ENCODE measurements at places on chromosomes 2 and 18.

DNA sequence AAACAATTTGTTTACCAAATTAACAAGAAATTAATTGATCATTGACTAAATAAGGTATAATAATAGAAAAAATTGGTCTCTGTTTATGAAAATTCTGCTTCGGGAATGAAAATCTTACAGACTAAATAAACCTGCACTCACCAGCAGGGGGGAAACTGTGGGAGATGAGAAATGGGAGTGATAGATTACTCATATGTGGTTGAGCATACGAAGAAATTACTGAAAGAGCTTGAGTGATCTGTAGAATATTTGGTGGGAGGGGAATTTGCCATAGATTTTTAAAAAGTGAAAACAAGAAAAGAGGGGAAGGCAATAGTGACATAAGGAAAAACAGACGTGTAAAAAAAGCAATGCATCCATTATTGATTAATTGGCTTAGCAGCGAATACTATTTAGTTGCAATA, 2.2 kb downstream of the HMSD start:
- DNase-seq = no peak

- DNase-seq = no peak
Measured at GRCh38 chr2:238267341-238267710, 21.1 kb downstream of the PER2 start.

DNA sequence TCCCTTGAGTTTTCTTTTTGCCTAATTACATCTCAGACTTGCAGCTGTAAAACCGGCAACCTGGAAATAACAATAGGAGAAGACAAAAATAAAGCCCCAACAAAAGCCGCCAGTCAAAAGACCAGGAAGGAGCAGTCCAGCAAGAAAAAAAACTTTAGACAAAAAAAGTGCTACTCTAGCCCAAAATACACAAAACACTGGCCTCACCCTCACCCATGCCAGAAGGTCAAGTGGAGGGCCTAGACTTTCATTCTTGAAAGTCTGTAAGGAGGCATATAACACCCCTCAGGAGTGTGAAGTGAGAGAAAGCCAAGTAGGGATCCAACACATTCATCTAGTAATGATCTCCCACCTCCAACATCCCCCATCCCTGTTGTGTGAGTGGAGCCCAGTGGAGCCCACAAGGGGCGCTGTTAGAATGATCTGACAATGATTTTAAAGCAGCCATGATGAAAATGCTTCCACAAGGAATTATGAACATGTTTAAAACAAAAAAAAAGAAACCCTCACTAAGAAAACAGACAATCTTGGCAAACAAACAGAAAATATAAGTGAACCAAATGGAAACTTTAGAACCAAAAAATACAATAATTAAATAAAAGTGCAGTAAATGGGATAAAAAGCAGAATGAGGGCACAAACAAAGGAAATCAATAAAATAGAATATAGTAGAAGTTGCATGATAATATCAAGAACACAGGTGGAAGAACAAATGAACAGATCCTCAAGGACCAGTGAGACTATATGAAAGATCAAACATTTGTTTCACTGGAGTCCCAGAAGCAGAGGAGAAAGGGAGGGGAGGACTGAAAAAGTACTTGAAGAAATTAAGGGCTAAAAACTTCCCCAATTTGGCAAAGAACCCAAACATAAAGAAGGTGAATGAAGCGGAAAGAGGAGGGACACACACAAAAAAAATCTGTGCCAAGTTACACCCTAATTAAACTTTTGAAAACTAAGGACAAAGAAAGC, 23.9 kb downstream of the SESTD1 start:
- DNase-seq = no peak

DNA sequence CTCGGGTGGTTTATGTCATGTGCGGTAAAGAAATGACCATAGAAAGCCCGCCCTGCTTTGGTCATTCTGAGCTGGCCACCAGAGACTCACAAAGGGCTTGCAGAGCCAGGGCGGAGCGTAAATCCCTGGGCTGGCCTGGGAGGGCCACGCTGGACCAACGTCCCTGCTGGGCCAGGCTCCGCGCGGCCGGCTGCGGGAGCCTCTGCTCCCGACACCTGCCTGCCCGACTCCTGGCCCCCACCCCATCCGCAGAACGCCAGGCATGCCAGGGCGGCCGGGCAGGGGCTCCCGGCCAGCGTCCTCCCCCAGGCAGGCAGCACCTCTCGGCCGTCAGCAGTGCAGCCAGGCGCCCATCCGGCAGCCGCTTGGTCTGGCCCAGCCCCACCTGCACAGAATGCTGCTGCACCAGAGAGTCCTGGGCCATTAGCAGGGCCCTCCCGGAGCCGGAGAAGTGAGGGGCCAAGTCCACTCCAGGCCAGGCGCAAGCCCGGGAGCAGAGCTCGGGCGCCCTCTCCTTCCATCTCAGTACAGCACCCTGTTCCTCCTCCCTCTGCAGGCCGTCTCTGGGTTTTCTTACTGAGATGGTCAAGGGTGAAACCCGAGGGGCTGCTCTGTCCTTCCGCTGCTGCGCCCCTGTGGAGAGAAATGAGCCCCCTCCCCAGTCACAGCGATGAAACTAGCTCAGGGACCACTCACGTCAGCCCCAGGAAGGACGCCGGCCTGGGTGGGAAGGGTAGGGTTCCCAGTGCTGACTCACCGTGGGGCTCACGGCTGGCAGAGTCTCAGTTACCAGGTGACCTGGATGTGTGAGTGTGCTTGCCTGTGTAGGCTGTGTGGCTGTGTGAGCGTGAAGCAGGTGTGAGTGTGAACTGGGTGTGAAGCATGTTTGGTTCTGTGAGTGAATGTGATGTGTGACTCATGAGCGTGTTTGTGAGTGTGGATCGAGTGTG, 83.3 kb downstream of the PTGR3 start:
- DNase-seq = no peak

GRCh38 chr18:46481048-46481846, 175.8 kb downstream of the LOXHD1 start:
- peak; percentile 69 for DNase-seq

- no peak for DNase-seq
Measured at GRCh38 chr2:10538224-10538894, 90.2 kb upstream of the ODC1 start.

DNA sequence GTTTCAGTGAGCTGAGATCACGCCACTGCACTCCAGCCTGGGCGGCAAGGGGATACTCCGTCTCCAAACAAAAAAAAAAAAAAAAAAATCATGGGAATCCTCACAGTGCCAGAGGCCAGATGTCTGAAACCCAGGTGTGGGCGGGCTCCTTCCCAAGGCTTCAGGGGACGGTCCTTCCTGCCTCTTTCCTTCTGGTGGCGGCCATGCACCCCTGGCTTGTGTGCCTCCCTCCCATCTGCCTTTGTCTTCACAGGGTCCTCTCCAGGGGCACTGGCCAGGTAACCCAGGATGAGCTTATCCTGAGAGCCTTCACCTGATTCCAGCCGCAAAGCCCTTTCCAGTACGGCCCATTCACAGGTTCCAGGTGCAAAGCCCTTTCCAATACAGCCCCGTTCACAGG, 40.9 kb upstream of the GPC1 start:
- DNase-seq = no peak

DNA sequence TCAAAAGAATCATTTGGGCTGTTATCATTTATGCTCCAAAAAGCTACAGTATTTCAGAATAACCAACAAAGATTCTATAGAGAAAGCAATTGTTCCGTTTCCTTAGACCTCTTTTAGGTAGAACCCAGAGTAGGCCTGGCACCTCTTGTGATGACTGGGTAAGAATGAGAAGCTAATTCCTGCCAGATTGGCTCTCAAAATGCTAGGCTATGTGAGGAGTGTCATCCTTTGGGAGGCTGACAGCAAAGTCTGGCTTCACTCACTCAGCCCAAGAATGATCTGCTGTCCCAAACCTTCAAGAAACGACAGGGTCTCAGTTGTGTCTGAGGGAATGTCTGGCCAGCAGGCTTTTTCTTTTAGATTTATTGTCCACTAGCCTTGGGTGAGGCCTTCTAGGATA, 4.5 kb downstream of the CERS6 start:
- DNase-seq = no peak

GRCh38 chr2:153963256-153963655, 91.5 kb downstream of the GALNT13 start:
- DNase-seq = no peak

DNA sequence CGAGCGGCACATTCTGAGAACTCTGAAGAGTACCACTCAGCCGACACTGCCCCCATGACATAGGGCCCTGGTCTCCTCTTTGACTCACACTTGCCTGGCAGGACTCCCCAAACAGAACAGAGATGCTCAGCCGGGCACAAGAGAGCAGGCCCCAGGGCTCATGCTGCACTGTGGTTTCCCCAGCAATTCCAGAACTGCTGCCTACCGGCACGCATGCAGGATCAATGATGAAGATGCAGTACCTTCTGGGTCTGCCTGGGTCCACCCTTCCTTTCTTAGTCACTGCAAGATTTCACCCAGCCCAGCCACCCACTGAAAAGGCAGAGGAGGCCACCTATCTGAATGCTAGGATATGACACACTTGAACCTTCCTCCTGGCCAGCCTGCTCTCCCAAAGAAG, 49.4 kb downstream of the BCL11A start:
- DNase-seq = no peak

DNA sequence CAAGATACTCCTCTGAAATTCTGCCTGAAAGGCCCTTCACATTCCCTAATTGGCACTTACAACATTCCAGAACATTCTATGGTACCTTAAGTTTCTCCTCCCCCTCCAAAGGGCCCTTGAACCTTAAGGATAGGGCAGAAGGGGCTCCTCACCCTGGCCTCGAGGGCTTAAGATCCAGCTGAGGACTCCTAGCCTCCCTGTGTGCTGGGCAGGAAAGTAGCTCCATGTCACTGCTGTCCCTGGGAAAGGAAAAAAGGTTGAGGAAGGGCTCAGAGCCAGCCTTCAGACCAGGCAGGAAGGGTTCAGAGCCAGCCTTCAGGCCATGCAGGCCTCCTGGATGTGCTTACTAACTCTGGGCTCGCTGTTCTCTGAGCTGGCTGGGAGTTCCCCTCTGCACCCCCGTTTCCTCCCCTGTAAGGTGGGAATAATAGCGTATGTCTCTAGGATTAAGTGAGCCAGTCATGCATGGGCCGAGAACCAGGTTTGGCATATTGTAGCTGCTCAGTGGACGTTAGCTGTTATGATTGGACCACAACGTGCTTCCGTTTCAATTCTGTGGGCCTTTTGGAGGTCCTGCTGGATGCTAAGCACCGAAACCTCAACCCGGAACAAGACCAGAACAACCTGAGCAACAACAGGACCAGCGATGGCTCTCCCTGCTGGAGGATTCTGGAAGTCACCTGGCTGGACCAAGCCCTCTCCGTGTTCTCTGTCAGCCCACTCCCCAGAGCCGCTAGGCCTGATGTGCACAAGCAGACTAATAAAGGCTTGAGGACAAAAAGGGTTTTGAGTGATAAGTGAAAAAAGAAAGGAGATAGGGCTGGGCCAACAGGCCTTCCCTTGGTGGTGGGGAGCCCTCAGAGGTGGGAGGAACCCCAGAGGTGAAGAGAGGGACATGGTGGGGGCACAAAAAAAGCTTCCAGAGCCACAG, 1.0 kb upstream of the B3GNT7 start:
- no peak for DNase-seq

- no peak for DNase-seq
Measured at GRCh38 chr2:54568876-54569321, 112.8 kb downstream of the SPTBN1 start.

DNA sequence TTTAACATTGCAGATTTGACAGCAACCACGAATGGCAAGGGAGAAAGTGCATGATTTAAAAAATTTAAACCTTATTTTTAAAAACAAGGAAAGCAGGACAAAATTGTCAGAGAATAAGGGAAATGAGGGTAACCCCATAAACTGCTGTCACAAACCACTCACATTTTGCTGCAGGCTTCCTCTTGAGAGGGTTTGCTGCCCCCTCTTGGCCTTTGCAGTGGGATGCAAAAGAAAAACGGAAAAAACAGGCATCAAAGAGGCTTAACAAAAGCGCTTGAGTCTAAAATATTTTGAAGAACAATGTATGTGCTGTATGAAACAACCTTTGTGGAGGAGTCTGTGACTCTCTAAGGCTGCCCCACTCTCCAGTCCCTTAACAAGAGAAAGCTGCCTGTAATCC, 91.6 kb downstream of the TMX3 start:
- no peak for DNase-seq

DNA sequence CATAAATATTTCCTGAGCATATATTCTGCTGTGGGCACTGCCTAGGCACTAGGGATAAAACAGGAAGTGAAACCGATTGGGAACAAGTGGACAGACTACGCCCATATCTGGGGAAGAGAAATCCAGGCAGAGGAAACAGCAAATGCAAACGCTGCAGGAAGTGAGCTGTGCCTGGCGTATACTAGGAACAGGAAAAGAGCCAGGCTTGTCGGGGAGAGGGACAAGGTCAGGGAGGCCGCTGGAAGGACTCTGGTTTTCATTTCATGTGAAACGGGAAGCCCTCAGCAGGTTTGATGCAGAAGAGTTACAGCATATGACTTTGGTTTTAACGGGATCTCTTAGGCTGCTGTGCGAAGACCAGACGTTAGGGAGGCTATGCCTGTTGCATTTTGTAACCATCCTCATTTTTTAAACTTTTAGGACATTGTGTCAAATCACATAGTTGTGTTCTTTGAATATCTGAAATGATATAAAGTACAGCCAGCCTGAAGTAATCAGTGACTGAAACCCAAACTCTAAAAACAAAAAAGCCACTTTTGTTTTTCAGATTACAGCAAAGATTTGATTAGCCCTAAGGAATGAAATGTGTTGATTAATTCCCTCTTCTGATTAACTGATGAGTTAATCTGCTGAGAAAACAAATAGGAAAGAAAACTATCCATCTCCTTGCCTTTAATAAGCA, 110.2 kb upstream of the PIEZO2 start:
- no peak for DNase-seq

GRCh38 chr2:186605041-186605440, 15.2 kb downstream of the ITGAV start:
- DNase-seq = no peak

DNA sequence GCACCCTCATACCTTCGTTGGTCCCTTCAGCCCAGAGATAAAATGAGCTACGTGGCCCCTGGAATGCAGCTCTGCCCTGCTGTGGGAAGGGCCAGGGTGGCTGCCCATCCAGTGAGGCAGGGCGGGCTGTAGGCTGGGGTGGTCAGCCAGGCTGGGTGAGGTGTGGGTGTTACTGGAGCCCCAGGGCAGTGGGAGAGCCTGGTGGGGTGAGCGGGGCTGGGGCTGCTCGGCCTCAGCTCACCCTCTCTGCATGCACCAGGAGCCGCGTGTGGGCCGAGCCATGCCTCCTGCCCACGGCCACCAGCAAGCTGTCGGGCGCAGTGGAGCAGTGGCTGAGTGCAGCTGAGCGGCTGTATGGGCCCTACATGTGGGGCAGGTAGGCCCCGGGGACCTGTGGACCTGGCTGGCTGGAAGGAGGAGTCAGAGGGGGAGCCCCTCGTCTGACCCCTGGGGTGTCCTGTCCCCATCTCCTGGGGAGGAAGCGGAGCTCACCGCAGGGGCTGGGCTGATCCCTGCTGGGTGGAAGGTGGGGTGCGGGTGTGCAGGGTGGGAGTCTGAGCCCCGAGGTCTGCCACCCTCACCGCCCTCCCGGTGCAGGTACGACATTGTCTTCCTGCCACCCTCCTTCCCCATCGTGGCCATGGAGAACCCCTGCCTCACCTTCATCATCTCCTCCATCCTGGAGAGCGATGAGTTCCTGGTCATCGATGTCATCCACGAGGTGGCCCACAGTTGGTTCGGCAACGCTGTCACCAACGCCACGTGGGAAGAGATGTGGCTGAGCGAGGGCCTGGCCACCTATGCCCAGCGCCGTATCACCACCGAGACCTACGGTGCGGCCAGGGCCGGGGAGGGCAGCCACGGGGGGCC, 5.5 kb downstream of the RNPEPL1 start:
- no peak for DNase-seq

GRCh38 chr2:162591403-162592083, 247.0 kb downstream of the KCNH7 start:
- no peak for DNase-seq
